ENCODE measurements at places on chromosomes 11 and 22.

- DNase-seq = no peak
These were observed 14.5 kb downstream of the MAP6 start for GRCh38 chr11:75654314-75654713.

DNA sequence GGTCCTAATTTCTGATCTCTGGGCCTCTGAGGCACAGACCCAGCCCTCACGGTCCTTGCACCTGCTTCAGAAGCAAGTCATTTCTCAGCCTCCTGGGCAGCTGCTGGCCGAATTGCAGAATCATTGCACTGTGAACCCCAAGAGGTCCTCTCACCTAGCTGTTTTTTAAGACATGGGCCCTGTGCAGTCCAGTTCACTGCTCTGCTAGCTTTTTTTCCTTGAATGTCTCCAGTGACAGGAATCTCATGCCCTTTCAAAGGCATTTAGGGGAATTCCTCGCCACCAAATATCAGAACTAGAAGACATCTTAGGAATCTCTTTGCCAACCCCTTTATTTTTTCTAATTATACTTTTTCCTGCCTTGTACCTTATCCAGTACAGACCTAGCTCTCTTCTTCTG lies 35.6 kb upstream of the TP53I11 start:
- no peak for DNase-seq

DNA sequence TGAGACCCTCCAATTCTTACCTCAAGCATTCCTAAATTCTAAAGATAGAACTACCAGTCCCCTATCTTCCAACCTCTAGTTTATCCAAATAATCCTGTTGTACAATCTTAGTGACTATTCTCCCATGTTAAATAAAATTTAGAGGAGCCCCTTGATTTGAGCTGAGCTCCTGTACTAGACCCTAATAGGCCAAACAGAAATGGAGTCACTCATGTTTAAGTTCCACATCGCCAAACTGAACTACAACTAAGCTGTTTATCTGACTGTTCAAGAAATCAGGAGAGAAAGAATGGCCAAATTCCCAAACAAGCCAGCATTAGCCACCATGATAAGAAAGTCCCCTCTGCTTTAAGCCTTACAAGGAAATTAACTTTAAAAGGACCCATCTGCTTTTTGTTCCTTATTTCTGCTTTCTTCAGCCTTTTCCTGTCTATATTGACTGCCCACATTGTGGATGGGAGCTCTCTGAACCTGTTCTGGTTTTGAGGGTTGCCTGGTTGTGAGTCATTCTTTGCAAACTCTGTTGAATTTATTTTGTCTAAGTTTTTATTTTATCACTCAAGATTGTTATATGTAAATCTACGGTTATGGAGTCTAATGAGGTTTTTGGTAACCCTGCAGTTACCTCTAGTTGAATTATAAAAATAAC lies 90.4 kb downstream of the TTC28 start:
- DNase-seq = no peak

- DNase-seq = no peak
These were observed 169.7 kb downstream of the NXPE2 start for GRCh38 chr11:114848027-114848426.

DNA sequence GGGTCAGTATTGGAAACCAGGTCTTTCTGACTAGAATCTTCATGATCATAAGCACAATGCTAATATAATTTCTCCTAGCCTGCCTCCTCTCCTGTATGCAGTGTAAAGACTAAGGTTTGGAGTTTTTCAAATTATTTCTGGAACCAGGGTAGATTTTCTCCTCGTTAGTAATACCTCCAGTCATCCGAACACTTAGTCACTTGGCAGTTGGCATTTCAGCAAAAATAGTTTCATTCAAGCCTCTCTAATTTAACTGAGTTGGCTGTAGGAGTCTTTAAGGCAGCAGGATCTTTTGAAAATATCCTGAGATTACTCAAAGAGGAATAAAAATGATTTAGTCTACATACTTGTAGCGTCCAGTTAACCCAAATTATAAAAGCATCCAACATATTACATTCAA lies 6.3 kb downstream of the TYR start:
- no peak for DNase-seq

DNA sequence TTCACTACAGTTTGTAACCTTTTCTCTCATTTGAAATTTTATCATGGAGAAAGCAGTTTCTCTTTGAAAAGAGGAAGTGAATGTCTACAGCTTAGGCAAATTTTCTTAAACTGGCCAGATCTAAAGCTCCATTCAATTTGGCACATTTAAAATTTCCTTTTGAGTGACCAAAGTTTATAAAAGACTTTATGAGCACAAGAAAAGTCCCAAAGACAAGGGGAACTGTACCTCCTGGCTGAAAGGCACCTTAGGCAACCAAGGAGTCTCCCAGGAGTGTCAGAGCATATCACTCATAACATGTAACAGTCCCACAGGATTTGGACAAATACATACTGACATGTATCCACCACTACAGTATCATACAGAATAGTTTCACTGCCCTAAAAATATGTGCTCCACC lies 41.3 kb downstream of the NARS2 start:
- DNase-seq = no peak

DNA sequence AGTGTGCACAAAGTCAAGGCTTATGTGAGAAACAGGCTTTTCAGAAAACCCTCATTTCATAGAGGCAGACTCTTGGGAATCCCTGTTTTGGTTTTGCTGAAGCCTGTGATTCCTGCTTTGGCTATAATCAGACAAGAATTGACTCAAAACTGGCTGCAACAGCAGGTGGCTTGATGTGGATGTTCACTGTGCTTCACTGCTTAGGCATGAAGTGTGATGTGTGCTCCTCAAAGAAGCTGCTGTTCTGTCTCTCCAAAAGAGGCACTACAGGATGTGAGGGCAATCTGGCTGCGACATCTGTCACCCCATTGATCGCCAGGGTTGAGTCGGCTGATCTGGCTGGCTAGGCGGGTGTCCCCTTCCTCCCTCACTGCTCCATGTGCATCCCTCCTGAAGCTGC lies 103.5 kb downstream of the C11orf58 start:
- DNase-seq = no peak

DNA sequence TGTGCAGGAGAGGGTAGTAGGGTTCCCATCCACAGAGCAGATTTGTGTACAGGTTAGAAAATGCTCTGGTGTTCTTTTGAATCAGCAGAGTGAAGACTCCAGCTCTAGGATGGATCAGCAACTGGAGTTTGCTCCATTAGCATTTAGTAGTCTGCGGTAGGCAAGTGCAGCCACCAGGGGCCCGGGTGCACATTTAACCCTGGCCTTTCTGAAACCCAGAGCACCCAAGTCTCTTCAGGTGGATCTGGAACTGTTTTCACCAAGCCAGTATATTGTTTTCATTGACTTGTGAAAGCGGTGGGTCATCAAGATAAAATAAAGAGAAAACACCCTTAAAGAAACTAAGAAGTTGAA lies 100.8 kb upstream of the CLPB start:
- DNase-seq = no peak

DNA sequence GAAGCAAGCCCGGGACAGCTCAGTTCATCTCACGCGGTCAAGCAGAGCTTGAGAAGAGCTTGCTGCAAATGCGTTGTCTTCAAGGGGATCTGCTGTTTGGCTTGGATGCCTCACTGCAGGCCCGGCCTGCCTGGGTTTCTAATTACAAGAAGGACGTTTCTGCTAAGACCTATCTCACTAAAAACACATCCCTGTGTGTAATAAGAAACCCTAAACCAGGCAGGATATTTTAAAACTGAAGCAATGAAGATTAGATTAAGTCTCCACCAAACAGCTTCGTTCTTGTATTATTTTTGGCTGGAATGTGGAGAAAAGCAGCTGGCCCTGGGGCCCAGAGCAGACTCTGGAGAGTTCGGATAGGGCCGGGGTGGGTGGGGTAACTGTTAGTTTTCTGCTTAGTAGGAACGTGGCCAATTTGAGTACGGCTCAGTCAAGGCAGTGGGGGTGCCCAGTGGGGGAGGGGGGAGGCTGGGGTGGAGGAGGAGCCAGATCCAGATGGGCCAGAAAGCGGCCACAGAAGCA lies 6.0 kb downstream of the PKNOX2 start:
- no peak for DNase-seq

DNA sequence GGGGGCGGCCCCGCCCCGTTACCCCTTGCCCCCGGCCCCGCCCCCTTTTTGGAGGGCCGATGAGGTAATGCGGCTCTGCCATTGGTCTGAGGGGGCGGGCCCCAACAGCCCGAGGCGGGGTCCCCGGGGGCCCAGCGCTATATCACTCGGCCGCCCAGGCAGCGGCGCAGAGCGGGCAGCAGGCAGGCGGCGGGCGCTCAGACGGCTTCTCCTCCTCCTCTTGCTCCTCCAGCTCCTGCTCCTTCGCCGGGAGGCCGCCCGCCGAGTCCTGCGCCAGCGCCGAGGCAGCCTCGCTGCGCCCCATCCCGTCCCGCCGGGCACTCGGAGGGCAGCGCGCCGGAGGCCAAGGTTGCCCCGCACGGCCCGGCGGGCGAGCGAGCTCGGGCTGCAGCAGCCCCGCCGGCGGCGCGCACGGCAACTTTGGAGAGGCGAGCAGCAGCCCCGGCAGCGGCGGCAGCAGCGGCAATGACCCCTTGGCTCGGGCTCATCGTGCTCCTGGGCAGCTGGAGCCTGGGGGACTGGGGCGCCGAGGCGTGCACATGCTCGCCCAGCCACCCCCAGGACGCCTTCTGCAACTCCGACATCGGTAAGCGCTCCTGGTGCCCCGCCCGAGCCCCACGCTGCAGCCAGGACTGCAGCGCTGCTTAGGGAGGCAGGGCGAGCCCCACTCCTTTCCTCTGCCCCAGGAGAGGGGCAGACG lies at the start of gene TIMP3:
Gene TIMP3 (plus strand): TSS at position 169 of the 700 bp plus-strand sequence. CDS start 297 bp downstream, at position 466.
- DNase-seq = no peak

DNA sequence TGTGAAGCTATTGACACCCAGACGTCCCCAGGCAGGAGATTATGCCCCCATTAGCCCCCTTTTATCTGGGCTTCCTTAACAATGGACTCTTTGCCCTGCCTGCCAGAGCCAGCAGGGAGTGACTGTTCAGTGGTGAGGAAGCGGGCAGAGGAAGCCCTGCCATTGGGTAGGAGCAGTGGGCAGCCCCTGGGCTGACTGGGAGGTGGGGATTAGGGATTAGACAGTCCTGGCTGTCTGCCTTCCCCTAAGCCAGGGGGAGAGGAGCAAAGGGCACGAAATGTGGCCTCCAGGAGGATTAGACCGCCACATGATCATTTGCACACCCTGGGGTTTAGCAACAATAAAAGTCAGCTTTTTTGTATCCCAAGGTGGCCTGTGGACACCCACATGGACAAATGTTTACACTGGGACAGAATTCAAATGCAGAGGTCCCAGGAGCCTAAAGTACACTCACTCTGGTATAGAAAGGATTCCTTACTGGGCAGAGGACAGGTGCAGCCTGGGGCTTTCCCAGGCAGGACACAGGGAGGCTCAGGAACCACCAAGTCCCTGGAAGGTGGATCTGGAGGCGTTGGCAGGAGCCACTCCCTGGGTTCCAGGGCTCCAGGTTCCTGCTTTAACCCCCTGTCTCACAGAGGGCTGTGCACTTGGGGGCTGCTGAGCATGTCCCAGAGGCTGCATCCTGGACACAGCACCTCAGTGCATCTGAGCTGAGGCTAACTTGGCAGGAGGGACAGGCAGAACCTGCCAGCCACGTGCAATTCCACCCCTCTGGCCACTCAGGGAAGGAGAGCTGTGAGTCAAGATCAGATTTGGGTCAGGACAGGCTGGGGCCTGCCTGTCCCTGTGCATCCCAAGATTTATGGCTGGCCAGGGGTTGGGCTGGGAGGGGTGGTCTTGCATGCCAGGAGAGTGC lies 2.1 kb downstream of the PNPLA3 start:
- DNase-seq = no peak

DNA sequence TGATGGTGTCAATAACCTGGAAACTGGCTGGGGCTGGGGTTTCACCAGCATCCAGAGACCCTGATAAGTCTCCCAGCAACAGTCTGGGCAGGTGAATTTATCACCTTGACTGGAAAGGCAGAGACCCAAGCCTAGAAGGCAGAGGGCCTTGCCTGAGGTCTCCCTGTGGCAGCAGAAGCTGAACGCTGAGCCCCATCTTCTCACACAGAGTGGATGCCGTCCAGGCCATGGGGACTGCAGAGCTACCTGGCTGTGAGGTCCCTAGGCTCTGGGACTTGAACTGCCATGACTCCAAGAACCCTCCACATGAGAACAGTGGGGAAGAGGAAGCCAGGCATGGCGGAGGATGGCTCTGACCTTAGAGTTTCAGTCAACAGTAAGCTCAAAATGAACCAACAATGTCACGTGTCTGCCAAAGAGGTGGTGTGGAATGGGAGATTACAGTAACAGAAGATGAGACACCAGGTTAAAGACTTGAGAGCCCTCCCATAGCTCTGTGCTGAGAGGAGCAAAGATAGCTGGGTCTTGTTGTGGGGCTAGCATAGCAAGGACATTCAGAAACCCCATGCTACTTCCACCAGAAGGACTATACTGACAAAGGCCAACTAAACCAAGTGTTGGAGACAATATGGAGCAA lies 79.1 kb upstream of the LINC01488 start:
- DNase-seq = no peak

GRCh38 chr11:8766043-8766987 lies 83.7 kb downstream of the RPL27A start:
- no peak for DNase-seq

- DNase-seq = no peak
These were observed 502.4 kb downstream of the MIAT start for GRCh38 chr22:27159716-27160295.

GRCh38 chr11:225734-226453 lies 10.2 kb downstream of the SIRT3 start:
- no peak for DNase-seq

DNA sequence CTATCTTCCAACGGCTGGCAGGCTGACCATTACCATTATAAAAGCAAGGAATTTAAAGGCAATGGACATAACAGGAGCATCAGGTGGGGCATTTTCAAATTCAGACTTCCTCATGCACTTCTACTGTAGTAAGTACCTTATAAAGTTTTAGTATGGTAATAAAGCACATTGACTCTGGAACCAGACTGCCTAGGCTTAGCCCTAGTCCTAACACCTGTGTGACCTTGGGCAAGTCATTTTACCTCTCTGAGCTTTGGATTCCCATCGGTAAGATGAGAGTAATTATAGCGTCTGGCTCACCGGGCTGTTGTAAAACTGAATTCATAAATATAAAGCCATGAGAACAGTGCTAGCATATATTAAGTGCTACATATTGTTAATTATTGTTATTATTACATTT lies 69.2 kb upstream of the OLFML1 start:
- DNase-seq = no peak

- DNase-seq = no peak
These were observed 2.2 kb downstream of the CADM1 start for GRCh38 chr11:115501893-115502589.

- DNase-seq = no peak
These were observed 145.1 kb downstream of the TBC1D22A start for GRCh38 chr22:46907241-46908215.

DNA sequence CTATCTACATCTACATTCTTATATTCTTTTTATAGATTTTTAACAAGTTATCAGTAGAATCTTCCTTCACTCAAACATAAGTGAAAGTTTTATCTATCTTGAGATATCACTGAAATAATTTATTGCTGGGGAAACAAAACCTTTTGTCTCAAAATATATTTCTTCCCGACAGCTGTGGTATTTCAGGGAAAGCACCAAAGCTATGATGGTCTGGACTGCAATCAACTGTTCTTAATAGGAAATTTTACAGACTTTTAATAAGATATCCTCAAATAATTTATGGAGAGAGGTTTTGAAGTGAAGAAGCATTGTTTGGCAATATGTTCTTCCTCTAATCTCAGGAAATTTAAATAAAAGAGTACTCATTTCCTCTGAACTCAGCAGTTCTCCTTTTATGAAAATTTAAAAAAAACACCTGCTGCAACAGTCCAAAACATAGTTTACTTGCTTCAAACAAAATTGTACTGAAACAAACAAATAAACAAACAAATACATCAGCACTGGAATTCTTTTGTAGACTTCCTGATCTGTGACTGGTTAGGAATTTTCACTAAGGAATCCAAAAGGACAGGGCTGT lies 33.9 kb upstream of the EIF3M start:
- no peak for DNase-seq

GRCh38 chr11:116506263-116506825 lies 266.4 kb downstream of the BUD13 start:
- DNase-seq = no peak
